Pons (tissue), 1 donor: ENCODE measurements at places on chromosomes 7 and 10.

- DNase-seq = peak; percentile 17
Observed at GRCh38 chr7:50068026-50068425, 25.0 kb downstream of the ZPBP start.

DNA sequence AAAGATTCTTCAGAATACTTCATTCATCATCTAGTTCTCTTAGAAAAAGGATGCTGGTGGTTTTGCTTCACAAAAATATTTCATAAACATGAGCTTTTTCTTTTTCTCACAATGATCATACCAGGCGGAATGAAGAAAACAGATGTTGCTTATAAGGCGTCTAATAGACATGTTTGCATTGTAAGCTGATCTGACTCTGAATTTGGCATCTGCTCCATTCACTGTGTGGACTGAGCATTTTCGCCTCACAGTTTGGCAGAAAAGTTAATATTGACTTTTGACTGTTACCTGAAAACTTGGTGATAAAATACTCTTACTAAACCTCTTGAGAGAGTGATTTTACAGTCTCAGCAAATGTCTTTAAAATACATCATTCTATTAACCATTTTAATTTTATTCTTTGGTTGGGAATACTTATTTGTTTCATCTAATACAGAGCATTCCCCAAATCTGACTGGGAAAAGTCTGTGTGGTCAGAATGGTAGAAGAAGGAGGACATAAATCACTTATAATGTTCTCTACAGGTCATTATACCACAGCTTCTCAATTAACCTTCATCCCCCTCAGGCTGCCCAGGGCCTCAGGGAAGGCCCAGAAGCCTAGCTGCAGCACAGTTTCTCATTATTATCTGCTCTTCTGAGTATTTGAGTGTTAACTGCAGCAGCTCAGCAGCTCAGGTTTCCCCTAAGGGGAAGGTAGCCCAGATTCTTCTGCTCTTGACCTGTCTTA, 121.6 kb upstream of the KAT6B start:
- DNase-seq = no peak

DNA sequence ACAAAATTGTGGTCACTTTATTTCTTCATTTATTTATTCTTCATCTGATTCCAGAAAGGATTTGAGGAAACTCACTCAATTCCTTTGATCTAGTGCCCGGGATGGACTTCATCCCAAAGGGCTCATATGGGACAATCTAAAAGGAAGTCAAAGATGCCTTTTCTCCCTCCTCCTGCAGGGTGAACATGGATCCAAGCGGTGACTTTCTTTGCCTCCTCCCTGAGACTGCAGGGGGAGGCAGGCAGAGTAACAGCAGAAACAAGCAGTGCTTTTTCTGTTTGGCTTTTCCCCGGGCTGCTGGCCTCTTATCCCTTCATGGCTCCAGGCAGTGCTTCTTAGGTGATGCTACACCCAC, 10.0 kb upstream of the DNMBP start:
- no peak for DNase-seq

- no peak for DNase-seq
Observed at GRCh38 chr10:71777213-71777985, 4.1 kb upstream of the VSIR start.

- DNase-seq = no peak
Observed at GRCh38 chr10:130471486-130471885, 335.3 kb downstream of the GLRX3 start.

- no peak for DNase-seq
Observed at GRCh38 chr10:100469756-100470155, 6.9 kb downstream of the WNT8B start.

GRCh38 chr10:123554656-123555055, 111.5 kb upstream of the GPR26 start:
- DNase-seq = no peak

- no peak for DNase-seq
Observed at GRCh38 chr10:102175415-102175814, 23.2 kb downstream of the NOLC1 start.

GRCh38 chr10:132332433-132332754, 401 bp downstream of the LRRC27 start:
- DNase-seq = peak; percentile 44

DNA sequence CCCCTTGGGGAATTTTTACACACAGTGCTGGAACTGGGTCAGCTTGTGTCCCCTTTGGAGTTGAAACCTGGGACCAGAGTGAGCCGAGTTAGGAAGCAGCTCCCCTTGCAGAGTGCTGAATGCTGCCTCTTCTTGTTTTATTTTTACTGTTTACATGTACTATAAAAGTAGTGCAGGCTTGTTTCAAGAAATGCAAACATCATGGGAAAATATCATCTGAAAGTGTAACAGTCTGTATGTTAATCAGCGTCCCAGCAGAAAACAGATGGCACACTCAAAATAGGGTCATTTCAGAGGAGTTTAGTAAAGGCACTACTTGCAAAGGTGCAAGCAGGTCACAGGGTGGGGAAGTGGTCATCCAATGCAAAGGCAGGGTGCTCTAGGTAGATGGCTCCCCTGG, 30.1 kb downstream of the CXCL12 start:
- DNase-seq = no peak

GRCh38 chr10:30992681-30993080, 39.0 kb downstream of the ZNF438 start:
- DNase-seq = no peak

GRCh38 chr10:58384544-58384998, 639 bp upstream of the TFAM start:
- DNase-seq = no peak

- no peak for DNase-seq
Observed at GRCh38 chr7:84633-85020, 107.7 kb upstream of the FAM20C start.

DNA sequence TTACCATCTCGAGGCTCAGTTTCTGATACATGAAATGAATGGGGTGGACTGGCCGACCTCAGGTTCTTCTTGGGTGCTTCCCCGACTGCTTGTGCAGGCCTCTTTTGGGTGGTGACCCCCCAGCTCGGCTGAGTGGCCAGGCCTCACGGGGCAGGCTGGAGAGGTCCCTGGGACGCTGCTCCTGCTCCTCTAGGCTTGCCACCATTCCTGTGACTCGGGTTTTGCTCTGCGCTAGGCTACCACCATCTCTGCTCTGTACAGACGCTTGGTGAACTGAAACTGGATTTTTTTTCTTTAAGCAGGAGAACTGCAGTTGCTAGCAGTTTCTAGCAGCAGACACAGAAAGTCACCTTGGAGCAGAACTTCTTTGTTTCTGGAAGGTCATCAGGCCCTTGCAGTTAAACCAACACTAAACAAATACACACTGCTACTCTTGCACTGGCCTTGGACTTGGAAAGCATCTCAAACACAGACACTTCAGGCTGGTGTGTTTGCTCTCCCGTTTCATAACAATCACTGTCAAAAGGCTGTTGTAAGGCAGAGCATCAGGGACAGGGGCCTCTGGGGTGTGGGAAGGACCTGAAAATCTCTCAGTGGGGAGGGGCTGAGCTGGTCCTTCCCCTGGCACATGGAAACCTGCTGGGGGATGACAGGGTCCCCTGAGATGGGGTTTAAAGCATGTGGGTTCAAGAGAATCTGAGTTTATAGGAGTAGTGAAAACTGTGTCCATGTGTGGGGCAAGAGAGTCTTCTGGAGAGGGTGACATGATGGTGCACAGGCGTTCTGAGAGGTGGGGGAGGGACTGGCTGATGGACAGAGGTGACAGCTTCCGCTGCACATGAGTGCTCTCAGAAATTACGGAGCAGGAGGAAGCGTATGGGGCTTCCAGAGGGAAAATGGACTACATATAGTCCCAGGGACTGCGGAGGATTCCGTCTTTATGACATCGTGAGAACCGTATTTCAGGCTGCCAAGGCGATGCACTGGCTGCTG, 35.0 kb upstream of the GIMAP8 start:
- no peak for DNase-seq

DNA sequence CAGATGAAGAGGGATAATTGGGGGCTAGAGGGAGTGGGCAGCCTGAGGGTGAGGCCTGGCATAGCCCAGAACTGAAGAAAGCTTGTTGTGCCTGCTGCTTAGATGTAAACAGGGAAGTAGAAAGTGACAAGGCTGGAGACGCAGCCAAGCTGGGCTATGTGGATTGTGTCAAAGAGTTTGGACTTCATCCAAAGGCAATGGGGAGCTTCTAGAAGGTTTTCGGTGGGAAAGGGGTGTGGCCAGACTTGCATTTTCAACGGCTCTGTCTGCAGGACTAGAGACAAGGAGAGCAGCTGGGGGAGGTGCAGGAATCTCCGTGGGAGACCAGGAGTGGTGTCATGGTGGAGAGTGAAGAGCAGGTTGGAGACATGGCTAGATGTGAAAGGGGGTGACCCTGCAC, 48.8 kb downstream of the GOLGA7B start:
- DNase-seq = no peak

DNA sequence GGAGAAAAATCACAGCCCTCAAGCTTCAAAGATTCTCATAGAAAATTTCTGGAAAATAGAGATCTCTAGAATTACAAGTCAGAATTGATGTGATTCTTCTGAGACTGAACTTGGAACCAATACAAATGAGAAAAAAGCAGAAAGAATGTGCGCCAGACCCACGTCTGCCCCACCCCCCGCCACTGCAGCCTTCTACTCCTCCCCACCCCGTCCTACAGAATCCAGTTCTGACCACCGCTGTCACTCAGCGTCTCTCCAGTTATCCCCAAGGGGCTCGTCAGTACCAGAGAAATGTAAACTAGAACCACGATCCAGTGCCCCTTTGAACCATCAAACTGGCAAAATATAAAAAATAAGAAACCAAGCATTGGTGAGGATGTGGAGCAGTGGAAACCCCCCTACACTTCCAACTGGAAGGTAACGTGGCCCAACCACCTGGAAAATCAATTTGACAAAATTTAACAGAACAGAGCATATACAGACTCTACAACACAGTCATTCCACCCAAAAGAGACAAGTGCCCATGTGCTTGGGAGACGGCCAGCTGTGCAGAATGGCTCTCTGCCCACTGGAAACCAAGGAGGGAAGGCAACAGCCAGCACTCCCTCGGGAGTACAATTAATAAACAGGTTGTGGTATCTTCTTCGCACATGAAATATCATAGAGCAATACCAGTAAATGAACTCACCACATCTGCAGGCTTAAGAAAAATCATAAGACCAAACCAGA, 397.9 kb downstream of the TNS3 start:
- no peak for DNase-seq

GRCh38 chr10:75861582-75861981, 430.2 kb downstream of the LRMDA start:
- no peak for DNase-seq

DNA sequence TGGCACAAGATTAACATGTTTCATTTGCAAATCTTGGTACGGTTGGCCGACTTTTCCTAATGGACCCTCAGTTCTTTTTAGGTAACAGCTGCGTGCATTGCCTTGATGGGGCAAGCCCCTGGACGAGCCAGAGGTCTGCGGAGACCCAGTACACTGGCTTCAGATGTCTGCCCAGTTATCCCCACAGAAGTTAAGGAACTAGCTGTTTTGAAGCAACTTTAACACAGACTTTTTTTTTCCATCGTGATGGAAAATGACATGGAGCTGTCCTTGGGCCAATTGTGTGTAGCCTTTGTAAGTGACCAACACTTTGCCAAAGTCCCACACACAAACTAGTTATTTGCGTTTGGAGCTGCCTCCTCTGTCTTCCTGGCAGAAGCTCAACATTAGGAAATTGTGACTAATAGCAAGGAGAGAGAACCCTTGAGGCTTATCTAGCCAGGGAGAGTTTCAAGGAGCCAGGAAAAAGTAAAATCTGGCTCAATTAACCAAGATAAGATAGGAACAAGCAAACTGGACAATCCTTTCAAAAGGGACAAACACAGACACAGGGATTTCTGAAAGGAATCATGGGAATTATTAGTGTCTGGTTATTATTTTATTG, 99.6 kb upstream of the BMPER start:
- DNase-seq = no peak

DNA sequence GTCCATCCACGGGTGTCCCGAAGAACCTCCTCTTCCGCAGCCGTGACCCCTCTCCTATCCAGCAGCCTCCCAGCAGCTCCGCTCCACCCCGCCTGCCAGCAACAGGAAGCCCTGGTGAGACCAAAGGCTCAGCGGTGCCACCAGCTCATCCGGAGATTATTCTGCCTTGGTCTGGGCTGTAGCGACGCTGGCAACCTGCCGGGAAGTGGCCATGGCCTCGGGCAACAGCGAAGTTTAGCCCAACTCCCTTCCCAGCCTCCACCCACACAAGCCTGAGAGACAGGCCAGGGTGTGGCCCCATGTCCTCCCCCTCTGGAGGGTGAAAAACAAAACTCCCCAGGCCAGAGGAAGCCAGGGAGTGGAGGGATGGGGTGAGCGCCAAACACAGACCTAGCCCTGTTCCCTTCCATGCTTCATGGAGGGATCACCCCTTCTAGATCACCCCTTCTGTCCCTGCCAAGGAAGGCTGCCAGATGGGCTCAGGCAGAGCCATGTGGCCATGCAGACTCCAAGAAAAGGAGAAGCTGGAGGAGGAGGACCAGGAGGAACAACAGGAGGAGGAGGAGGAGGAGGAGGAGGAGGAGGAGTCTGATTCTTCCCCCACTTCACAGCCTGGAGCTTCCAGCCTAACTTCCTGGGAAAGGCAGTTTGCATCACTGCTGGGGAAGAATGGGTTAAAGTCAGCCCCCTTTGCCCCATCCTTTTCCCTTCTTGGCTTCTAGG, 918 bp downstream of the CALHM2 start:
- peak; percentile 25 for DNase-seq

DNA sequence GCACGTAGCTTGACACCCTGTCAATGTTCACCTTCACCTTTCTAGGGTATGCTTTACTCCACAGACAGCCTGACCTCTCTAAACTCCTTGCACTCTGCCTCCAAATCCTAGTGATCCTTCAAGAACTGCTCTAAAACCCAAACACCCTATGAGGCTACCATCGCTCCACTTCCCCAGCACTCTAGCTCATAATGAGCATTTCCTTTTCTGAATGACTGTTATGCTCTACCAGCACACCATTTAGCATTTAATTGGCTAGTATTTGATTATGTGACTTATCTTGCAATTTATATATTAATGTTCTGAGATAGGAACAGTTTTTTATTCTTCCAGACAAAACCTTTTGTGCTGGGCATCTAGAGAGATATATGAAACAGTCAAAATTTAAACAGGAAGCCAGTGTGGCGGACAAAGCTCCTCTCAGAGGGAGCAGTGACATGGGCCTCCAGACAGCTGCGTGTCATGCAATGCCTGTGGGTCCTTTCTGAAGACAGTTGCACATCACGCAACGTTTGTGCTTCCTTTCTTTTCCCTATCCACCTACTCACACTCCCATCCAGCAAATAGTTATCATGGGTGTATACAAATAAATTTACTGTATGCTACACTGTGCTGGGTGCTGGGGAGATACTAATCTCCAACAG, 86.3 kb downstream of the ALOX5 start:
- DNase-seq = no peak

GRCh38 chr10:17010363-17011145, 119.1 kb downstream of the CUBN start:
- no peak for DNase-seq

GRCh38 chr10:81576336-81576735, 298.7 kb upstream of the NRG3 start:
- no peak for DNase-seq

GRCh38 chr10:45581216-45581549, 91.4 kb downstream of the ZFAND4 start:
- DNase-seq = no peak

GRCh38 chr10:77090381-77091356, 546.9 kb downstream of the KCNMA1 start:
- no peak for DNase-seq

- no peak for DNase-seq
Observed at GRCh38 chr7:6164010-6164409, 108.4 kb downstream of the CYTH3 start.
